ENCODE measurements at places on chromosomes 2 and 18. TPM values are rescaled to one million over a fixed set of nuclear protein-coding genes. Genes with fewer than 3 reads are reported as not detected.

GRCh38 chr2:290090-290722 is 2.3 kb upstream of the ALKAL2 start:
- DNase-seq: peak; percentile 85
- H3K4me3 ChIP-seq: peak overlapping the region; percentile 62
- peaks cover 9% of the 10 kb centered on the region for H3K4me1 ChIP-seq
- no peaks in the 10 kb centered on the region for H3K36me3 ChIP-seq

GRCh38 chr2:201779901-201780673 is 646 bp downstream of the ALS2 start:
- H3K4me3 ChIP-seq: peak overlapping the region; percentile 70
- H3K27me3 ChIP-seq: no peaks in the 10 kb centered on the region
- DNase-seq: no peak

DNA sequence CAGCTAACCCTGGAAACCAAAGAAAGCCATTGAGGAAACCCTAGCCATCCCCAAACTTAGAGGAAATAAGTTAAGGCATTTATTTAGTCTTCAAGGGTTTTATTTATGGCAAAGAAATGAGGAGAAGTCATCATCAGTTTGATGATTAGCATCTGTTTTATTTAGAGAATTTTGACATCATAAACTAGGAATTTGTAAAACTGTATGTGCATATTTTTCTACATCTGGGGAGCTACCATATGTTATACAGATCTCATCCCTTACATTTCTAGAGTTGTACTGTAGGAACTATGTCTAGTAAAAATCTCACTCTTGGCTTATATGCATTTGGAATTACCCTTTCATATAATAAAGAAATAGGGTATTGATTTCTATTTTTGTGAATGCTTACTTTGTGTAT is 48.7 kb downstream of the FMNL2 start:
- no peaks in the 10 kb centered on the region for H3K36me3 ChIP-seq
- no peaks in the 10 kb centered on the region for H3K27me3 ChIP-seq
- no peak overlapping the region for H3K4me3 ChIP-seq
- peaks cover 4% of the 10 kb centered on the region for H3K4me1 ChIP-seq
- H3K27ac ChIP-seq: no peak overlapping the region
- DNase-seq: no peak

GRCh38 chr2:46643493-46643892 is 164.1 kb downstream of the TMEM247 start:
- no peak overlapping the region for H3K27ac ChIP-seq
- no peak overlapping the region for H3K4me3 ChIP-seq
- no peaks in the 10 kb centered on the region for H3K36me3 ChIP-seq
- no peak for DNase-seq
- H3K4me1 ChIP-seq: peaks cover 2% of the 10 kb centered on the region
- H3K27me3 ChIP-seq: no peaks in the 10 kb centered on the region

The ACMSD gene
- not detected for total RNA-seq
